ENCODE measurements at places on chromosomes 5 and 9. TPM values are rescaled to one million over a fixed set of nuclear protein-coding genes. Genes with fewer than 3 reads are reported as not detected.
A peak's percentile ranks its signal among the peaks of the same experiment; 100 is the strongest.

Gene RFX3
- 10.1 TPM for total RNA-seq

Gene TMEM252
- not detected for total RNA-seq

Gene SVEP1
- not detected for total RNA-seq

Gene DHFR
- total RNA-seq, result 112 TPM

Gene ALDH7A1
- 15.4 TPM for total RNA-seq

DNA sequence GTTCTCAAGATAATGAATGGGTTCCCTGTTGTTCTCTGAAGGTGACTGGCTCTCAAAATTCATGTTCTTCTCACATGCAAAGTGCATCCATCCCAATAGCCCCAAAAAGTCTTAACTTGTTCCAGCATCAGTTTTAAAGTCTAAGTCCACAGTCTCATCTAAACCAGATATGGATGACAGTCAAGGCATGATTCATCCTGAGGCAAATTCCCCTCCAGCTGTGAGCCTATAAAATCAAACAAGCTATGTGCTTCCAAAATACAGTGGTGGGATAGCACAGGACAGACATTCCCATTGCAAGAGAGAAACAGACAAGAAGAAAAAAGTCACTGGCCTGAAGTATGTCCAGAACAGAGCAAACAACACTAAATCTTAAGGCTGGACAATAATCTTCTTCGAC lies 25.4 kb downstream of the FBXO10 start:
- no peak for DNase-seq

- no peak for DNase-seq
These were observed 62.8 kb upstream of the KLF9 start for GRCh38 chr9:70477146-70477745.

- no peak for DNase-seq
These were observed 40.1 kb upstream of the TARS1 start for GRCh38 chr5:33400675-33401074.

- DNase-seq, result no peak
These were observed 32.6 kb upstream of the TTLL11 start for GRCh38 chr9:122125509-122126330.

DNA sequence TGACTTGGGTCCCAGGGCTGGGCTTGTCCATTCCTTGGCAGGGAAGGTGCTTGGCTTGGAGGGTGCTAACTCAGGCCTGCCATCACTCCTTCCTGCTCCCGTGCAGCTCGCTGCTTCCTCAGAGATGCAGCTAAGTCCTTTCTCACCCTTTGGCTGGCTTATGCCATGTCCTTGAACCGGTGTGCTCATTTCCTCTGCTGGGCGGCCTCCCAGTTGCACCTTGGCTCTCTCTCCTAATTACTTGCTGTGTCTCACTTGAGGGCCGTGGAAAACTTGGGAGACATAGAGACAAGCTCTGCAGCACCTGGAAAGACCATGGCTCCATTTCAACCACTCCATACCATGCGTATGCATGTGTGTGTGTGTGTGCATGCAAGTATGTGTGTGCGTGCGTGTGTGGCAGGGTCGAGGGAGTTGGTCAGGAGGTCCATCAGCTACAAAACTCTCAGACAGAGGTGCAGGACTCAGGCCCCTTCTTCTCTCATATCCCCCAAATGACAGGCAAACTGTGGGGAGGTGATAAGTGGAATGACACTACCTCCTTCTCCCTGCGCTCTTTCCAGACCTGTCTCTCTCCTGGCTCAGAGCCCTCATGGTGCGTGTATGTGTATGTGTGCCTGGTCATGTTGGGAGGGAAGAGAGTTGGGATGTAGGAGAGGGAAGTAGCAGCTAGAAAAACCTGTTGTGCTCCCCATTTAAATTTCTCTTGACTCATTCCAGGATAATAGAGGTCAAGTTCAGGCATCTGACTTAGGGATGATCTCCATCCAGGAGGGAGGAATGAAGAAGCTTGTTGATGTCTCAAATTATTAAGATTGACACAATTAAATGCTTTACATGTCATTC lies 17.6 kb upstream of the MTMR12 start:
- DNase-seq, result no peak

DNA sequence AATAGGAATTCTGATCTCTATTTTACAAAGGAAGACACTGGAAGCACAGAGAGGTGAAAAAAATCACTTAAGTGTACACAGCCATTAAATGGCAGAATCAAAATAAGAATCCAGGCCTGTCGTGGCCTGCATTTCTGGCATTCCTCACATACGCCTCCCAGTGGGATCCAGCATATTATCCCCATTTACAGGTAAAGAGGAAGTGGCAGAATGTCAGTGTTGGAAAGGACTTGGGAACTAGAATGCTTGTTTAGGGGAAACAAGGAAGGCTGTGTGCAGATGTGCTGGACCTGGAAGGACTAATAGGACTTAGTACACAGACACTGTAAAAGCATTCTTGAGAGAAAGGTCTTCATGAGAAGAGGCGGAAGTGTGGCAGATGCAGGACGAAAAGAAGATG lies 241.8 kb downstream of the TRIM32 start:
- no peak for DNase-seq

GRCh38 chr9:84997472-84997871 lies 327.9 kb downstream of the NTRK2 start:
- no peak for DNase-seq

DNA sequence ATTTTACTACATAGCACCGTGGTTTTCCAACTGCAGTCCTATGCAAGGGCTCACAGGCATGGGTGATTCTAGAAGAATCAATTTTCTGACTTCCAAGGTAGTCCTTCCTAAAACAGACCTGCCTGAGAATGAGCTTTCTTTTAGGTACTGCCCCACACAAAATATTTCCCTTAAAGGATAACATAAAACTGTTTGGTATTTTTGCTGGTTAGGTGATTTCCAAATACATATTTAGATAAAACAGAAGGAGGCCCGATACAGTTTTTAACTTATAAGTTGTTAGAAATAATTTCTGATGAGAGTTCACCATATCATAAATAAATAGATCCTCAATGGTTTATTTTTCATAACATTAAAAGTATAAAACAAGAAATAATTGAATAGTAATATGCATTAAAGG lies 46.4 kb downstream of the COX7C start:
- DNase-seq, result no peak

DNA sequence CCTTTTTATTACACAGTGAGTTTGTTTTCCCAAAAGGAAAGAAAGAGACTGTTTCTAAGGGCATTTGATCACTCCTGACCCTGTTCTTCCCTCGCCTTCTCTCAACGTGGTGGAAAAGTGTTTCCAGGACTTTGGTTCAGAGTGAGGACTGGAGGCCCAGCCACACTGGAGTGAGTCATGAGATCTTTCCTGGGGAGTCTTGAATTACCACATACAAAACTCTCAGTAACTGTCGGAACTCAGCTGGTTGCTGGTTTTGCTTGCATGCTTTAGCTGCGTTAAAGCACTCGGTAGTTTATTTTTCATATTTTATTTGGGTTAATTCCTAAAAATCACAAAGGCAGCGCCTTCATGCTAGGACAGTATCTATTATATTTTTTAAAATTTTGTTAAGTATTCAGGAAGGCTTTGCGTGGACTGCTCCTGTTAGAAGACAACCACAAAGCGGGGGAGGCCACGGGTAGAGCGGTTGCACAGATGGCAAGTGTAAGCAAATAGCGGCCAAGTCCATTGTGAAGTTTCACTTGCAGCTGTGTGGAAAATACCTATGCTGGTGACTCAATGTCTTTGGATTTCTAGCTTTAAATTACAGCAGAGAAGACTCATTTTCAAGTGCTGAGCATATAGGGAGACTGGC lies 77.7 kb downstream of the ARSB start:
- DNase-seq, result no peak

- no peak for DNase-seq
These were observed 59.2 kb downstream of the GADD45G start for GRCh38 chr9:89664010-89664409.

- no peak for DNase-seq
These were observed 13.6 kb upstream of the PALM2AKAP2 start for GRCh38 chr9:109766351-109766750.

- DNase-seq, result no peak
These were observed 271.4 kb downstream of the ENC1 start for GRCh38 chr5:74369173-74369572.

- DNase-seq, result no peak
These were observed 152.4 kb upstream of the RAPGEF1 start for GRCh38 chr9:131892162-131892707.

DNA sequence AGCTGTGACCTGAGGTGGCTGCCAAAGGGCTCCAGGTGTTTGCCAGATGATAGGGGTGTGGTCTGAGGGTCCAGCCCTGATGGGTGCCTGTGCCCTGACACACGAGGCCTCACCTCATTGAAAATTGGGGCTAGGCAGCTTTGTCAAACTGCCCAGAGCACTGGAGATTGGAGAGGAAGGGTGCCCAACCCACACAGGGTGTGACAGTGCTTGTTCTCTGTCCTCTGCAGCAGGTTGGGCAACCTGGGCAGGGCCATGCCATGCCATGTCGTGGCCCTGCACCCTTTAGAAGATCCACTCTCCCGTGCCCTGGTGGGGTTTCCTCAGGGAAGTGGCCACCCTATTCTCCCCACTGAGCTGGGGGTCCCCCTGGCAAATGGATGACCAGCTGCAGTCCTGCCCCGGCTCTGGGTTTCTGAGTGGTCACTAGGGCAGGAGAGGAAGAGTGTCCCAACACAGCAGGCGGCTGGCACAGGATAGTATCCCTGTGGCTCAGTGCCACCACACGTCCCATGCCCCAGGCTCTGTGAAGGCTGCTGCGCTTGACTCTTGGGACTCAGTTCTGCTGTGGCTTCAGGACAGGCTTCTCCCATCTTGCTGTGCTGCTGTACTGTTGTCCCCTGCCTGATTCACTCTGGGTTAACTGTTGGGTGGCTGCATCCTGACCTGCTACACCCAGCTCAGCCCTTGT lies 100.8 kb upstream of the PITX1 start:
- DNase-seq, result no peak

DNA sequence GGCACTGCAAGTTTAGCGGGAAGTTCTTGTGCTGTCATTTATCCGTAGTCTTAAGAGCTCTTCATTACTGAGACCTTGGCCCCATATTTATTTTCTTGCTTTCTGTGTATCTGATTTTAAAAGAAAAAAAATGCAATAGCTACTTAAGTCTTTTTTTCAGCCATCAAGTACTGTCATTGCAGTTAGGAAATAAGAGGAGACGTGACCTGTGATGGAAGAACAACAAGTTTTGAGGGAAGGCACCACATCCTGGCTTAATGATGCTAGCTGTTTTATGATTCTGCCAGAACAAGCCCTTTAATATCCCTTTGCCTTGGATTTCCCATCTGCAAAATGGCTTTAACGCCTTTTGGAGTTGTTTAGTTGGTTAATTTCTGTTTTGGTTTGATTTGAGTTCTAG lies 3.8 kb downstream of the RGMB start:
- DNase-seq, result no peak

- DNase-seq, result no peak
These were observed 80.2 kb downstream of the PIK3R1 start for GRCh38 chr5:68295772-68296171.

DNA sequence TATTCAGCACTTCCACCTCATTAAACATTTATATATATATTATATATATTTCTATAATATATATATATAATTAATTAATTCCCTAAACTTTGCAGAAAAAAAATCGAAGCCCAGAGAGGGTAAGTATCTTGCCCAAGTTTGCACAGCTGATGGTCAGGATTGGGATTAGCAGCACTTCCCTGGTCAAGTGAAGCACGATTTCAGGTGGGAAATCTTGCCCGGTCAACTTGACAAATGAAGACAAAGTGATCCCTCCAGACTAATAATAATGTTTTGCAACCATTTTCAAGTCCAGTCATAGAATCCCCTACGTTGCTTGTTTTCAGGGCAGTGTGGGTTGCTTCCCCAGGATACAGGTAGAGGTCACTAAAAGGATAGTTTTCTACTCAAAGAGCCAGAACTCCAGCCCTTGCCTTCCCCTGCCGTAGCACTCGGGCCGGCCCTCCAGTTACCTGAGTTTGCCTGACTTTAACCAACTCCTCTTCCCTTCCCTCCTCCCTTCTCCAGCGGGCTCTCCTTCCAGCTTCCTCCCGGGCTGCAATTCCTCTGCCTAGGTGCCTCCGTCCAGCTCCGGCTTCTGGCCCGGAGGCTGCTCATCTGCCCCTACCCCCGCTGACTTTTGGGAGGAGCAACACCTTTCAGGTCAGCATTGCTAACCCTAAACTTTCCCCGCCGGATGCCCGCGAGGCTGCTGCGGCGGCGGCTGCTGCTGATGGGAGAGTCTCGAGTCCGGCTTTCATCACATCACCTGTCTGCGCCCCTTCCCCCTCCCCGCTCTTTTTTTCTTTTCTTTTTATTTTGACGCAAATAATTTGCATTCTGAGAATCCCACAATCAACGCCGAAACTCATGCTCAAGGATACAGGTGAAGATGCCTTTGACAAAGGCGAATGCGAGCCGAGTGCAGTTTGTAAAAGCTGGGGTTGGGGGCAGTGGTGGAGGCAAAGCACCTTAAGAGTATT lies 930 bp downstream of the PRLR start:
- DNase-seq, result peak; percentile 8

- DNase-seq, result peak; percentile 41
These were observed 75.6 kb upstream of the SPIN1 start for GRCh38 chr9:88312517-88313103.

DNA sequence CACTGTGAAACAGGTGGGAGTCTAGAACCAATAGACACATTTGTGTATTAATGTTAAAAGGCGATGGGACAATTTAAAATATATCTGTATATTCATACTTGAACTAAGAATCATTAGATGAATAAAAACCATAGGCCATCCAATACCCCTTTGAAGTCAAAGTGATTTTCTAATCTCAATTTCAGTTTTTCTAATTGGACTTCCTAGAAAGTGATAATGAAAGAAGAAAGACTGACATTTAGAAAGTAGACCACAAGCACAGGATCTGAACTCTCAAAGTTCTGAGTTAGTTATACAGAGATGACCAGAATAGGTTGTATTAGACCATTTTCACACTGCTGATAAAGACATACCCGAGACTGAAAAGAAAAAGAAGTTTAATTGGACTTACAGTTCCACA lies 412.8 kb upstream of the PIK3R1 start:
- no peak for DNase-seq

DNA sequence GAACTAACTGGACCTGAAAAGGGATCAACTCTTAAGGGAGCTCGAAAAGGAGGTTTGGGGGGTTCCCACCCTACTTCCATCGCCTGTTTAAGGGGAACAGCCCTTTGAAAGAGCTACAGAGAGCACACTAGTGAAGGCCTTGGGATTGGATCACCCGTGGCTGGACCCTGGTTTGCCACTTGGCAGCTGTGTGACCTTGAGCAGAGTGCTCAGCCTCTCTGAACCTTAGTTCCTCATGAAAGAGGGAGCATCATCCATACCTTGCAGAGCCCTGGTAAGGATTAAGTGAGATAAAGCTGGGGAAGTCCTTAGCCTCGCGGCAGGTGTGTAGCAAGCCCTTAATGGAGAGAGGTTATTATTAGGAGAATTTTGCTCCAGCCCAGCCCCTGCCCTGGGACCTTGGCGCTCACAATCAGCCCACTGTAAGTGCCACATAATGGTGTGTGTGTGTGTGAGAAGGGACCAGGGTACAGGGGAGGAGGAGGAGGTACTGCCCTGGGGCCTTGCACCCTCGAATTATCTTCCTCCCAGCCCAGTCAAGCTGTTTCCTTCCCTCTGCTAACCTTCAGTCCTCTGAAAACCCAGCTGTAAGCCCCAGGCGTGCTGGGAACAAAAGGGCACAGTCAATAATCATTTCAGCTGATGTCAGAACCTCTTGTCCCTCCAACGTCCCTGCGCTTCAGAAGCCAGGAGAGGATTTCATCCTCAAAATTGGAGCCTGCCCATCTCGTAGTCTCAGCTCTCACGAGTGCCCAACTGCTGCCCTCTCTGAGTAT lies 42.9 kb downstream of the FOXI1 start:
- DNase-seq, result no peak

All from activated naive CD8-positive, alpha-beta T cell treated with anti-CD3 and anti-CD28 coated beads for 36 hours (primary cell).